ENCODE measurements at places on chromosomes 6 and 20. TPM values are rescaled to one million over a fixed set of nuclear protein-coding genes. Genes with fewer than 3 reads are reported as not detected.
A peak's percentile ranks its signal among the peaks of the same experiment; 100 is the strongest.

DNA sequence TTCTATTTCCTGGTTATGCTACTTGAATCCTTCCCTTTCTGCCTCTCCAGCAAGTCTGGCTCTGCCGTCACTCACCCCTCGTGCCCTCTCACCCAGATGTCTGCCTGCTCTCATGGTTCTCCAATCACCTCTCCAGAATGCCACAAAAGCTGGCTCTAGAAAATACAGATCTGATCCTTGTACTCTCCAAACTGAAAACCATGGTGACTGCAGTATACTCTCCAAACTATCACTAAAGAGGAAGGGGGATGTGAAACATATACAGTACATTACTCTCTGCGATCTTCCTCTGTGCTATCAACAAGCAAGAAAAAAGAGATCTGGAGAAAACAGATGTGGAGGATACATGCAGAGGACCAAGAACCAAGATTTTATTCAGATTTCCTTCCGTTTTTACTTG lies 91.1 kb downstream of the ATXN1 start:
- no peaks in the 10 kb centered on the region for H3K27me3 ChIP-seq
- peaks cover 67% of the 10 kb centered on the region for H3K4me1 ChIP-seq
- DNase-seq, result no peak
- no peaks in the 10 kb centered on the region for H3K36me3 ChIP-seq

DNA sequence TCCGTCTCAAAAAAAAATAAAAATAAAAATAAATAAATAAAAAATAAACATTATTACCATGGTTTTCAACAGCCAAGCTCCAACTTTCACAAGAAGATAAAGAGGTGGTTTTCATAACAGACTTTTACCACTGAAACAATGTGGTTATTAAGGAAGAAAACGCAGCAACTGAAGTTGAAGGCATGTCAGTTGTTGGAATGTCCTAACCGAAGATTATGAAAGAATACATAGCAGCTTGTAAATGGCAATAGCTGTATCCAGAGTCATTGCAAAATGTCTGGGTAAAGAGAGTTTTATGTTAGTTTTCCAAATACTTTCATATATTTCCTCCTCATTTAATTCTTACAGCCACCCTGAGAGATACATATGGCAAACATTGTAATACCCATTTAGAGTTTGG lies 161.6 kb upstream of the MARCKS start:
- no peak overlapping the region for H3K27ac ChIP-seq
- no peaks in the 10 kb centered on the region for H3K4me1 ChIP-seq
- no peaks in the 10 kb centered on the region for H3K36me3 ChIP-seq
- no peaks in the 10 kb centered on the region for H3K27me3 ChIP-seq

- H3K27me3 ChIP-seq, result no peaks in the 10 kb centered on the region
- no peak for DNase-seq
These were observed 61.0 kb downstream of the RAB44 start for GRCh38 chr6:36758516-36759147.

- no peak for DNase-seq
- H3K27ac ChIP-seq, result no peak overlapping the region
- H3K4me1 ChIP-seq, result no peaks in the 10 kb centered on the region
- no peaks in the 10 kb centered on the region for H3K27me3 ChIP-seq
- no peak overlapping the region for H3K4me3 ChIP-seq
These were observed 23.4 kb downstream of the ATRN start for GRCh38 chr20:3494218-3494617.

GRCh38 chr20:45373353-45374100 lies 4.6 kb downstream of the TP53TG5 start:
- DNase-seq, result peak; percentile 97
- H3K27ac ChIP-seq, result peak overlapping the region; percentile 84
- peak overlapping the region; percentile 61 for H3K4me3 ChIP-seq
- H3K36me3 ChIP-seq, result peaks cover 15% of the 10 kb centered on the region
- H3K4me1 ChIP-seq, result peaks cover 24% of the 10 kb centered on the region

DNA sequence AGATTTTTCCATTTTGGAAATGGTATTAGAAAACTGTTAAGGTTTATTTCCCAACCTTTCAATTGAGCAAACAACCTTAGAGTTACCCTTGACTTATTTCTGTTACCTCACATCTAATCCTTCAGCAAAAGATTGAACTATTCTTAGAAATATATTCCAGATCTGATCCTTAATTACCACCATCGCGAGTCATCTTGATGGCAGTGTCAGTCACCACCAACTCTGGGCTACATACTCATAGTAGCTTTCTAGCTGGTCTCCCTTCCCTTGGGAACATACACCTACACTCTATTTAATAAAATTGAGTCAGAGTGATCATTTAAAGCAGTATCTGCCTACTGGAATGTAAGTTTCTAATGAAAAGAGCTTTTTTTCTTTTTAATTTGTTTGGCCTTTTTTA lies 308.2 kb downstream of the EYS start:
- DNase-seq, result no peak
- no peaks in the 10 kb centered on the region for H3K4me1 ChIP-seq
- H3K27ac ChIP-seq, result no peak overlapping the region
- no peaks in the 10 kb centered on the region for H3K27me3 ChIP-seq

GRCh38 chr6:32113386-32114352 lies 4.5 kb upstream of the TNXB start:
- no peak overlapping the region for H3K4me3 ChIP-seq
- peaks cover 53% of the 10 kb centered on the region for H3K4me1 ChIP-seq
- H3K36me3 ChIP-seq, result peaks cover 40% of the 10 kb centered on the region
- H3K27me3 ChIP-seq, result no peaks in the 10 kb centered on the region
- peak; percentile 96 for DNase-seq

DNA sequence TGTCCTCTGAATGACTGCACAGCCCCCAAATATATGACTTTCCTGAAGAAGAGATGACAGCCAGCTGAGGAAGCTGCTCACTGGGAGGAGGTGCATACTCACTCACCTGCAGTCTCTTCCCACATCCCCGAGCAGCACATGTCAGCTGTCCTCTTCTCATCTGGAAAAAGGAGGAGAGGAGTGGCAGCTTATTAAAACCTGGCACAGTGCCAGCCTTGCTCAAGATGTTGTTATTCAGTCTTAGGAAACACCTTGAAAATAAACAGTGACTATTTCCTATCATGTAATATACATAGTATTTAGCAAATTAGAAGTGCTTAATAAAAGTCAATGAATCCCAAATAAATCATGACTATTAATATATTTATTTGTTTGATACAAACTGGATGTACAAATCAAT lies 232.9 kb downstream of the EPM2A start:
- no peaks in the 10 kb centered on the region for H3K36me3 ChIP-seq
- DNase-seq, result no peak
- H3K27ac ChIP-seq, result no peak overlapping the region

DNA sequence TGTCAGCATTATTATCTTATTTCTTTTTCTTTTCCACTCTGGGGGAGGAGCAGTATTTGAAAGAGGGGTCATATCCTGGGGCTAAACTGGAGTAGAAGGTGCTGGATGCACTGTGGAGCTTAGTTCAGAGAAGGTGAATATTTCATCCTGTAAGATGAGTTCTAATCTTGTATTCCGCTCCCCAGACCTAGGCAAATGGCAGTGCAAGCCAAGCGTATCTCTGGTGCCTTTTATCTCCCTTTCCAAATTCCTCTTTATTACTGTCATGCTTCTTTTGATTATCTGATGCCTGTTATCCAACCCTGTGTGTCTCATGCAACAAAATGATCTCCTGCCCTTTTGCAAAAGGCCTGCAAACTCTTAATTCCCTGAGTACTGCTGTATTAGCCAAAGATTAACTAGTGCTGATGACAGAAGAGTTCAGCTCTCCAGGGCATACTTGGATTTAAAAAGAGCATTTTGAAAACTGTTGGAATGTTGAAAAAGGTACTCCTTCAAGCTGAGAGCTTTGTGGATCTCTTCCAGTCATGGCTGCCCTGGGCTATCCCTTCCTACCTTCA lies 138.0 kb downstream of the CARMIL1 start:
- no peaks in the 10 kb centered on the region for H3K27me3 ChIP-seq
- no peak for DNase-seq
- H3K36me3 ChIP-seq, result no peaks in the 10 kb centered on the region
- peaks cover 28% of the 10 kb centered on the region for H3K4me1 ChIP-seq

GRCh38 chr6:106411643-106412200 lies 51.2 kb downstream of the CRYBG1 start:
- no peaks in the 10 kb centered on the region for H3K36me3 ChIP-seq
- H3K27me3 ChIP-seq, result peaks cover 6% of the 10 kb centered on the region
- no peaks in the 10 kb centered on the region for H3K4me1 ChIP-seq
- no peak overlapping the region for H3K27ac ChIP-seq

- peak within 1 kb of the TSS; percentile 86 for H3K4me3 ChIP-seq
- H3K4me1 ChIP-seq, result peaks cover 9% of the 10 kb centered on the region
- DNase-seq, result no peak
- H3K27me3 ChIP-seq, result no peaks in the 10 kb centered on the region
- H3K36me3 ChIP-seq, result no peaks in the 10 kb centered on the region
- peak within 1 kb of the TSS; percentile 76 for H3K27ac ChIP-seq
These were observed at the start of gene SLC2A10 for GRCh38 chr20:46709459-46710152. Gene SLC2A10, plus strand, starts transcription at chr20:46709649. Its CDS starts 88 bp downstream, at chr20:46709737.

DNA sequence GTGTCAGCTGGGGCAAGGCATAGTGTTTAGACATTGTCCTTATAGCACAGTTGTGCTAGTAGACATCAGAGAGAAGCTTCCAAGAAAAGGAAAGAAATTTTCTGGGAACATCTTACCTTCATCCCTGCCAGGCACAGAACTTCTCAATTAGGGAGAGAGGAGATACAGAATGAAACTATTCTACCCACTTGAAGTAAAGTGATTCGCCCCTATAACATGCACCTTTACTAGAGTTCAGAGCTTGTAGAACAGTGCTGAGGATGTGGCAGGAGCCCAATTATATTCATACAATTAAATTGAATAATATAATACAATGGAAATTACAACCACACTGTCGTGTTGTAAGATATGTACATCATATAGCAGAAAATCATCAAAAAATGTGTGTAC lies 1063.9 kb upstream of the CITED2 start:
- H3K4me3 ChIP-seq, result no peak overlapping the region
- H3K4me1 ChIP-seq, result peaks cover 26% of the 10 kb centered on the region
- H3K27ac ChIP-seq, result no peak overlapping the region

GRCh38 chr6:97049253-97050011 lies 124.9 kb downstream of the KLHL32 start:
- no peaks in the 10 kb centered on the region for H3K4me1 ChIP-seq
- no peak overlapping the region for H3K27ac ChIP-seq
- no peak for DNase-seq
- peaks cover 5% of the 10 kb centered on the region for H3K27me3 ChIP-seq
- H3K36me3 ChIP-seq, result no peaks in the 10 kb centered on the region
- no peak overlapping the region for H3K4me3 ChIP-seq

DNA sequence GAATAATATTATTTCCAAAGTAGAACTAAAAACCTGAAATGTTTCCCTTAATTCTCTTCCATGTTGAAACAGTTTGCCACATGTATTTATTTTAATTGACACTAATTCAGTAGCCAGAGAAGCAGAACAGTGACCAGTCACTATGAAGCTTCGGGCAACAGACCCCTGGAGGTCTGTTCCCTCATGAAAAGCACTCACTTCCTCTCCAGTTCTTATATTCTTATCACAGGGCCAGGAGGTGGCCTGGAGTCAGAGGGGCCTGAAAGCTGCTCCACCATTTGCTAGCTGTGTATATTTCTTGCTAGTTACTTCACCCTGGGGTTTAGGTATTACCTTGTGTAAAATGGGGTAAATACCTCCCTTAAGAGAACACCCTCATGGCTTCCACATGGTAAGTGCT lies 49.1 kb downstream of the MAP7 start:
- H3K4me3 ChIP-seq, result no peak overlapping the region
- H3K36me3 ChIP-seq, result no peaks in the 10 kb centered on the region
- H3K4me1 ChIP-seq, result no peaks in the 10 kb centered on the region
- no peaks in the 10 kb centered on the region for H3K27me3 ChIP-seq
- DNase-seq, result no peak

GRCh38 chr20:6142348-6142993 lies 19.6 kb upstream of the FERMT1 start:
- H3K27ac ChIP-seq, result no peak overlapping the region
- H3K4me3 ChIP-seq, result no peak overlapping the region
- H3K4me1 ChIP-seq, result no peaks in the 10 kb centered on the region
- DNase-seq, result peak; percentile 87

DNA sequence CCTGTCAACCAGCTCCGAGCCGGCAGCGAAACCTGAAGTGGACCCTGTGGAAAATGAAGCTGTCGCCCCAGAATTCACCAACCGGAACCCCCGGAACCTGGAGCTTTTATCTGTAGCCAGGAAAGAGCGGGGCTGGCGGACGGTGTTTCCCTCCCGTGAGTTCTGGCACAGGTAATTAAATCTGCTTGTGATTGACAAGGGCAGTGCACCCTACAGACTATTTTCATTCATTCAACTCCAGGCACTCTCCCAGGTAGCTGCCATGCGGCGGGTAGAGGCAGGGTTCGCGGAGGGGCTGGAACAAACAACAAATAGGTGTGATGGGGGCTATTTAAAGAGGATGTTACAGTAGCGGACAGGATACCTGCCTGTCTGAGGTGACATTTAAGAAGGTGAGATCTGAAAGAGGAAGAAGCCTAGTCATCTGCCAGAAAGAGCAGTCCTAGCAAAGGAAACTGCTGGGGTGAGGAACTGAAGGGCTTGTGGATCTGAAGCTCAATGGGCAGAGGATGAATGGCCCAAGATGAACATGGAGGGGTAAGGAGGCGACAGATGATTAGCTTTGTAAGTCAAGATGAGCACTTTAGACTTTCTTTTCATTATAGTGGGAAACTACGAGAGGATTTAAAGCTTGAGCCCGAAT lies 810 bp downstream of the MRPL18 start:
- H3K36me3 ChIP-seq, result no peaks in the 10 kb centered on the region
- no peak for DNase-seq

DNA sequence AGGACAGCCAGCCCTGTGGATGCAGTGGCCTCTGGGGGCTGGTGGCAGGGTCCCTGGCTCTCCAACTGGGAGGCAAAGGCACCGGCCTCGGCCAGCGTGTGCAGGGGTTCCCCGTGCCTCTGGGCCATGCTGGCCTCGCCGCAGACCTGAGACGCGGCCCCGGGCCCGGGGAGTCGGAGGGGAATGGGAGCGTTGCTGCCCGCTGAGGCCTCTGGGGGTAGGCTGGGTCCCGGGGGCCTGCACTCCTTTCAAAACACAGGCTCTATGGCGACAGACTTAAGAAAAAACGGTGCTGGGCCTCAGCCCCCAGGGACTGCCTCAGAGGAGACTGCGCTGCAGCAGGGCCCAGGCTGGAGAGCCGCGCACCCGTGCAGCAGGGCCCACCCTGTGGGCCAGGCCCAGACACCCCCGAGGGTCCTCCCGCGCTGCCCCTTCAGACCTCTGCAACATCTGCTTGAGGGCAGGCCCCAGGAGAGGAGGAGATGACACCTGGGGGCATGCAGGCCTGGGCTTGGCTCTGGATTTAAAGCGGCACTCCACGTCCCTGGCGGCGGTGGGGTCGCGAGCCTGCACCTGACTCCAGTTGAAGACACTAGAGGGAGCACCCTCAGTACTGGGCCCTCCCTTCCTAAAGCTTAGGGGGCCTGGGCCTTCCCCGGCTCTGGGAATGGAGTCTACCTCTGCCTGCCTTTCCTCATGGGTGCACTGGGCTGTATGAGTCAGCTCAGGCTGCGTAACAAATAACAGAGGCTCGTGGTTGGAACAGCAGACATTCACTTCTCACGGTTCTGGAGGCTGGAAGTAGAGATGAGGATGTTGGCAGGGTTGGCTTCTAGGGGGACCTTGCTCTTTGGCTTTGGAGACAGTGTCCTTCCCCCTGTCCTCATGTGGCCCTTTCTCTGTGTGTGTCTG lies 117.4 kb upstream of the RPS6KA2 start:
- no peaks in the 10 kb centered on the region for H3K36me3 ChIP-seq
- no peak overlapping the region for H3K27ac ChIP-seq
- no peak for DNase-seq
- no peak overlapping the region for H3K4me3 ChIP-seq
- H3K4me1 ChIP-seq, result peaks cover 21% of the 10 kb centered on the region

EMILIN3 gene
- 5.6 TPM for total RNA-seq

PDRG1 gene
- 10.6 TPM for total RNA-seq

MLIP gene
- 1.5 TPM for total RNA-seq

CALHM5 gene
- total RNA-seq, result 3.7 TPM

CGA gene
- not detected for total RNA-seq

MOG gene
- not detected for total RNA-seq

CTNNBL1 gene
- total RNA-seq, result 40.4 TPM

GPSM3 gene
- 17.4 TPM for total RNA-seq
